ENCODE measurements at places on chromosomes 13 and 19.

- DNase-seq = no peak
Measured at GRCh38 chr13:40059540-40060232, 404.2 kb downstream of the COG6 start.

- DNase-seq = no peak
Measured at GRCh38 chr13:98368019-98368418, 190.9 kb upstream of the RNF113B start.

DNA sequence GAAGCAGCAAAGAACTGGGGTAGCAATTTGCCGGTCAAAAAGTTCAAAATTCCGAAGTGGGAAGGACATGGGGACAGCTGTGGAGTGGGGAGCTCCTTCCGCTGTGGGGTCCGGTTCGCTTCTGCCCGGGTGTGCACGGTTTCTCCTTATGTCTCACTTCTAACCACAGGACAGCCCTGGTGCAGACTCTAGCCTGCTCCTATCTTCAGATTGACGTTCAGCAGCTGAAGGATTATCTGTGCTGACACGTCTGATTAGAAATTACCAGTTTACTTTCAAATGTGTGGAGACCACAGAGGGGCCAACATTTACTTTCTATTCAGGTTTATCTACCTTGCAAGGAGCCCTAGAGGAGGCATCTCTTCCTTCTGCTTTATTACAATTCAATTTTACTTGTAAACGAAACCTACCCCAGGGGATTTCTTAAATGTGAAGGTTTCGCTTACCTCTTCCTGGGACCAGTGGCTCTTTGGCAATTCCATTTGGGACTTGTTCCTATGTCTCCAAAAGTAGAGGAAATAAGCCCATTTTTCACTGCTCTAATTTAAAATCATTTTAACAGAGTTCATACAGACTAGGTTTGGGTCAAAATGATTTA is 27.3 kb downstream of the LHFPL6 start:
- DNase-seq = no peak

DNA sequence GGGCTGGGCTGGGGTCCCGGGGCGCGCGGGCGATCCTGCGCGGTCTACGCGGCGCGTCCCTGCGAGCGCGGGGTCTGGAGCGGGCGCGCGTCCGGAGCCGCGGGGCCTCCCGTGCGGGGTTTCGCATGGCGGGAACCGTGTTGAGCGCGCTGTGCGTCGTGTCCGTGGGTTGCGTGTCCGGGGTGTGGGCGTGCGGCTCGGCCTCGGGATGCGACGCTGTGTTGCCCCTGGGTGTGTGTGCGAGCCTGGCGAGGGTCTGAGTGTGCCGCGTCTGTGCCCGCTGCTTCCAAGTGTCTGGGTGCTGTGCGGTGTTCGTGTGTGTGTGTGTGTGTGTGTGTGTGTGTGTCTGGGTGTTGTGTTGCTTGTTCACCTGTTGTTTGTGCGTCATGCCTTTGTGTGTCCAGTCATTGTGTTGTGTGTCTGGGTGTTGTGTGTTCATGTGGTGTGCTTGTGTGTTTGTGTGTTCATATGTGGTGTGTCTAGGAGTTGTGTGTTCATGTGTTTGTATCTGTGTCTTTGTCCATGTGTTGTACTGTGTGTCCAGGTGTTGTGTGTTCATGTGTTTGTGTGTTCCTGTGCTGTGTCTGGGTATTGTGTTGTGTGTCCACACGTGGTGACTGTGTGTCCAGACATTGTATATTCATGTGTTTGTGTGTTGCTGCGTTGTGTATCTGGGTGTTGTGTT is 552 bp downstream of the PLK5 start:
- DNase-seq = no peak

DNA sequence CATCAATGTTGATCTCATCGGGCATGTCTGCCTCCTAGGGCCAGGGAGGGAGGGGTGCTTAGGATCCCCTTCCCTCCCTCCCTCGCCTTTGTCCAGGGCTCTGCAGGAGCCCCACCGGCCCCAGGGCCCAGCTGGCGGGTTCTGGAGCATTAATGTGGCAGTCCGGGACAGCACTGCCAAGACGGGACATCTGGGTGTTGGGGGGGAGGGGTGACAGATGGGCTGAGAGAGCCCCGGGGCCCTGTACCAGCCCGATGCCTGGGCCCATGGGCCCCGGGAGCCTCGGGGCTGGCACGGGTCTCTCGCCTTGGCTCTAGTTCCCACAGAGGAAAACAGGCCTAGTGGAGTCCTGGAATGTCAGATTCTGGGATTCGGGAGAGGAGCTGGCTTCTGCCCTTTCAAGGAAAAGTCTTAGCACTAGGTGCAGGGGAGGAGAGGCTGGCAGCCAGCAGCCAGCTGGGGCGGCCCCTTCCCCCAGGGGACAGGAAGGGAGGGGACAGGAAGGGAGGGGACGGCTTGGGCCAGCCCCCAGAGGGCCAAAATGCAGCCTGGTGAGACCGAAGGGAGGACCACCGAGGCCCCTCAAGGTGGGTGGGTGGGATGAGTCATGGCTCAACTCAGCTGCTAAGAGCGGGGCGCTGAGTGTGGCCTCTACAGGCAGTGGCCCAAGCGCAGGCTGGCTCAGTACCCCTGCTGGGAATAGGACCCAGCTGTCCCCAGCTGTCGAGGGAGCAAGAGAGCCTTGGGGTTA is 3.1 kb downstream of the PPP1R14A start:
- no peak for DNase-seq

- no peak for DNase-seq
Measured at GRCh38 chr13:78198821-78199220, 280.2 kb upstream of the EDNRB start.

GRCh38 chr13:41547251-41548000 is 90.1 kb downstream of the RGCC start:
- no peak for DNase-seq

- no peak for DNase-seq
Measured at GRCh38 chr13:19068691-19069090, 112.9 kb downstream of the TUBA3C start.

DNA sequence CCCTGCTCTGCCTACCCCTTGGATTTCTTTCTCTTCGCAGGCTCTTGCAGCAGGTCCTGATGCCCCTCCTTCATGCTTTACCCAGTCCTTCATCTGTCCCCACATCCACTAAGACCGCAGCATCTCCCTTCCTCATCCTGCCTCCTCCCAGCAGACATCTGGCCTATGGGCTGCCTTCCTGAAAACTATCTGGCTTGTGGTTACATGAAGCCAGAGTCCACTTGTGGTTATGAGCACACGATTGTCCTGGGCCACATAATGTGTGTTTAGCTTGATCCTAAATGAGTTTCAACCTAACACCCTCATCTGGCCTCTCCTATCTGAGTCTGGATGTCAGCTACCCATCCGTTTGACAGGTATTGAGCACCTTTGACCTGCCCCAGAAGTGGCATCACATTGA is 5.5 kb upstream of the ZNF175 start:
- DNase-seq = no peak

DNA sequence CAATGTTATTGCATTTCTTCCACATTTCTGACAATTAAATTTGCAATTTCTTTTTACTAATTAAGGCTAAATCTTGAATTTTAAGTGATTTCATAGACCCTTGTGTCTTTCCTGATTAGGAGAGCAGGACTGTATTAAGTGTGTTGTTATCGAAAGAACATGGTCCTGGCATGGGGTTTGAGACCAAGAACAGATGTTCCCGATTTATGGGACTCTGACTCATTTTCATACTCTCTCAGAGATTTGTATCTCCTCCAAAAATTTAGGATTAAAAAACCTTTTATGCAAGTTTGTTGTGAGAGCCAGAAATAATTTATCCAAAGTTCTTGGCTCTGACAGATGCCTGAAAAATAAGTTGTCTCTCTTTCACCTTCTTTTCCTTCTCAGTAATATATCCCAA is 589.3 kb upstream of the ARGLU1 start:
- no peak for DNase-seq

DNA sequence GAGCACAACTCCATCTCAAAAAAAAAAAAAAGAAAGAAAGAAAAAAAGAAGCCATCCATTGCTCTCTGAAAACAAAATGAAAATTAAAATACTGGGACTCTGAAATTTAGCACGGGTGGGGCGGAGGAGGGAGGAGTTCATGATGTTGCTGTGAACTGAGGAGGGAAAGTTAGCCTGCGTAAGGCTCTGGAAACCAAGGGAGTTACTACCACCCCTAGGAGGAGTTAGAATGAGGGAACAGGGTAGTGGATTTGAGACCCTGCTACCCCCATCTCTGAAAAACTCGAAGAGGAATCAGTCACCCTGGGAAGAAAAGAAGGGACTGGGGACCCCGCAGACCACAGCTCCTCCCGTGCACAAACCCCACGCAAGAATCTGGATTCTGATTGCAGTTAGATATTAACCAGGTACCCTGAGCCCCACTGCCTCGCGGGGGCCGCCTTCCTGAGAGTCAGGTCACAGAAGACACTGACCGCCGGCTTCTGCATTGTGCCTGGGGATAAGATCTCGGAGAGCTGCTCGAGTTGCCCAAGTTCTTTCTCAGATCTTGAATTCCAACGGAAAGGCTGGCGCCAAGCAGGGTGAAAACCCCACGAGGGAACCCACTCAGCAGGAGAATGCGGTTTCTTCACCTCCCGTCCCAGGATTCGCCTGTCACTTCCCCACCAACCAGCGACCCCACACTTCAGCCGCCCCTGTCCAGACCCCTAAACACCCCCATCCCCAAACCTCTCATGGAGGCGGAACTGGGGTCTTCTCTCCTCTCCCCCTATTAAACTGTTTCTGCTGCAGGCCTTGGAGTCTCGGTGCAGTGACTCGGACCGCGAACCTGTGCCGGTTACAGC is 870 bp downstream of the ZNF442 start:
- DNase-seq = no peak

GRCh38 chr19:31436121-31436776 is 87.0 kb upstream of the TSHZ3 start:
- no peak for DNase-seq

GRCh38 chr13:47420020-47420419 is 523.2 kb upstream of the HTR2A start:
- no peak for DNase-seq

DNA sequence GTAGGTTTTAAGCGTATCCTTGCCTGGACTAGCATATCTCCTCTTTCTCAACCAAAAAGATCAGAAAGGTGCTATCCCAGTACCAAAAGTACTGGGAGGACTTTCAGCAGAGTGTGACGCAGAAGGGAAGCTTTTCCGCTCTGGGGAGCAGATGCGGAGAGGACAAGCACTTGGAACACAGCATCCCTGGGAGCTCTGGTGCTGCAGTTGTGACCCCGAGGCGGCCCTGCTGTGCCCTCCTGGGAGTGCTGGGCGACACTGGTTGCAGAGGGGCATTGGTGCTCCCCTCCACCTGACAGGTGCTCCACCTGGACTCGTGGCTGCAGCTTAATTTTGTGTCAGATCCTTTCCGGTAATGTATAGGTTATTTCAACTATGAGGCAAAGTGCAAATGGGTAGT is 3.4 kb downstream of the NAXD start:
- no peak for DNase-seq

- DNase-seq = no peak
Measured at GRCh38 chr13:113936166-113936965, 37.5 kb downstream of the C13orf46 start.

DNA sequence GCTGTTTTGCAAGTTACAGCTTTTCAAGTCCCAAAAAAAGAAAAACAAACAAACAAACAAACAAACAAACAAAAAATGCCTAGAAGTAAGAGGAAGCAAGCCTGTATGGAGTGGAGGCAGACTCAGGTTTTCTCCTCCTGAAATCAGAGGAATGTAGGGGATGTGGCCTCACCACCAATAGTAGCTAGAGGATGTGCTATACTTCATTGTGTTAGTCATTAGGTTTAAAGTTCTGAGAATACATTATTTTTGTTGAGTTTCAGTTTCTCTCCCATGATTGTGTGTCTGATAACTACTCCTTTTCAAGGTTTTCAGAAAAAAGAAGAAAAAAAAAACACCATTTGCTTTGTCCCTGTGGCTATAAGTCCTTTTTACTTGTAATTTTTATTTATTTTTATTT is 524.5 kb downstream of the GPC6 start:
- DNase-seq = no peak

DNA sequence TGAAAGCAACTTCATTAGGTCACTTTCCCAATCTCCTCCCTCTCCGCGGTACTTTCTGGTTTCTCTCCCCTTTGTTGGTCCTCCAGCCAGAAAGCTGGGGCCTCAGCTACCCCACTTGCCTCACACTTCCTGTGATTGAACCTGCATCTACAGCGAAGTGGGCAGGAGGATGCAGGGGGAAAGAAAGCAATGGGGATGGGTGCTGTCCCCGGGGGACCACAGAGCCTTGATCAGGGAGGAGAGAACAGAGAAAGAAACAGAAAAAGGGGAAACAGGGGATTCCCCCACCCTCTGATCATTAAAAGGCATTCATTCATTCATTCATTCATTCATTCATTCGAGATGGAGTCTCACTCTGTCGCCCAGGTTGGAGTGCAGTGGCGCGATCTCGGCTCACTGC is 74.2 kb downstream of the TRPM4 start:
- no peak for DNase-seq

- no peak for DNase-seq
Measured at GRCh38 chr13:113862191-113862930, 1.5 kb downstream of the GAS6 start.

DNA sequence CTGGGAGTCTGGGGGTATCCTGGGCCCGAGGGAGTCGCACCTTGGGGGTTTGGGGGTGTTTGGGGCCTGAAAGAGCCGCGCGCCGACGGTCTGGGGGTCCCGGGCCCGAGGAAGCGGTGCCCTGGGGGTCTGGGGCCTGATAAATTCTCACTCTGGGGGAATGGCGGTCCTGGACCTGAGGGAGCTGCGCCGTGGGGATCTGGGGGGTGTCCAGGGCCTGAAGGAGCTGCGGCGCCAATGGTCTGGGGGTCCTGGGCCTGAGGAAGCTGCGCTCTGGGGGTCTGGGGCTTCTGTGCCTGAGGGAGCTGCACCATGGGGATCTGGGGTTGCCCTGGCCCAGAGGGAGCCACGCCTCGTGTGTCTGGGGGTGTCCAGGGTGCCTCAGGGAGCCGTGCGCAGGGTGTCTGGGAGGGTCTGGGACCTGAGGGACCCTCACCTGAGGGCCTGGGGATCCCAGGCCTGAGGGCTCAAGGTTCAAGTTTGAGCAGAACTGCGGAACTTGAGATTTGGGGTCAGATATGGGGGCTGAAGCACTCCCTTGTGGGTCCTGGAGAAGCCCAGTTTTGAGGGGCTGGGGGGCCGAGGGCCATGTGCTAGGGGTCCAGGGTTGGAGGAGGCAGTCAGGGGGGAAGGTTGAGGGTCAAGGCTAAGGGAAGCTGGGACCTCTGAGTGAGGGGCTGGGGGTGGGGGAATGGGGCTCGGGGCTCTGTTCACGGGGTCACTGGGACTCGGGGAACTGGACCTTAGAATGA is 1.1 kb downstream of the HDGFL2 start:
- DNase-seq = no peak

Measured in activated CD8-positive, alpha-beta memory T cell treated with anti-CD3 and anti-CD28 coated beads for 4 hours (primary cell).